DMS79 treated with DMSO at 0.1 percent for 48 hours (cell line): ENCODE measurements at places on chromosomes 7 and 10.

DNA sequence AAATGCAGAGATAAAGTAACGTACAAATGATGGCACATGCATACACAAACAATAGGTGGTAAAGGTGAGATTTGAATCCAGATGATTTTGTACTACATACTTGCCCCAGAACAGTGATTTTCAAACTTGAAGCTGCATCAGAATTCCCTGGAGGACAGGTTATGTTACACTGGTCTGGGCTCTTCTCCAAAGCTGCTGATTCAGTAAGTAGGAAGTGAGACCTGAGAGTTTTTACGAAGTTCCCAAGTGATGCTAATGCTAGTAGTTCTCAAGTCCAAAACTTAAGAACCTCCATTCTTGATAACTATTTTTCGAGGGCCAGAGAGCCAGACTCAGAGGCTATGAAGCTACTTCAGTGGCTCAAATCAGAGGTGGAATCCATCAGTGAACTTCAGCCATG is 159.0 kb upstream of the POM121L12 start:
- DNase-seq: no peak

DNA sequence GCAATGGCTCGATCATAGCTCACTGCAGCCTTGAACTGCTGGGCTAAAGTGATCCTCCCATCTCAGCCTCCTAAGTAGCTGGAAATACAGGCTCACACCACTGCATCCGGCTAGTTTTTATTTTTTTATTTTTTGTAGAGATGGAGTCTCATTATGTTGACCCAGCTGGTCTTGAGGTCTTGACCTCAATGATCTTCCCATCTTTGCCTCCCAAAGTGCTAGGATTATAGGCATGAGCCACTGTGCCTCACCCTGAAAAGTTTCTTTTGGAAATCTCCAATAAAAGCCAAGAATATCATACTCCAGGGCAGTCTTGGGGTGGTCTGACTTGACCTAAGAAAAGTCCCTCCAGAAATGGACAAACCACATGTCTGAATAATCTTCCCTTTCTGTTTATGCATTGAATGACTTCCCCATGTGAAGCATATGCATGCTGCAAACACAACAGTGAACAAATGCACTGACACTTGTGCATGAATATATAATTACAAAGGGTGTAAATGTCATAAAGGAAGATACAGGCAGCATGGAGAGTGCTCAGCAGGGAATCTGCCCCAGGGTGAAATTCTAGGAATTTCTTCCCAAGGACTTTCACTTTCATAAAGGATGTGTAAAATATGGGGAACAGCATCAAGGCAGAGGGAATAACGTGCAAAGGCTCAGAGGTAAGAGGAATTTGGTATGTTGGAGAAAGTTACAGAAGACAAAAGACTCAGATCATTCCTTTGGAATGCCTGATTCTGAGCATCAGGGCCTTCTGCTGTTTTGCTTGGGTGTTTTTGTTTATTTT is 142.4 kb upstream of the LYZL1 start:
- no peak for DNase-seq

DNA sequence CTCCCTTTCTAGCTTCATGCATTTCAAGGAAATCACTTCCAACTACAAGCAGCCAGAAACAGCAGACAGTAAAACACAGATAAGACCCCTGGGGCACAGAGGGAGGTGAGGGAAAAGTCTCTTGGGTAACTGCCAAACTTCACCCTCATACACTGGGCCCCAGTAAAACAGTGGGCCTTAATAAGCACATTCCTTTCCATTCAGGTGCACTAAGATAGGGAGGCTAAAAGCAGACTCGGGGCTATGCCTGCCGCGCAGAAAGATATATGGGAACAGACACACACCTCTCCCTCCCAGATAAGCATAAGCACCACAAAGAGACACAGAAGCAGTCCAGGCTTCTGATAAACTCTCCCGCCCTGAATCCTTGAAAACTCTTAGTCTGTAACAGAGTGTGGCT is 117.0 kb downstream of the TYW1B start:
- DNase-seq: no peak

DNA sequence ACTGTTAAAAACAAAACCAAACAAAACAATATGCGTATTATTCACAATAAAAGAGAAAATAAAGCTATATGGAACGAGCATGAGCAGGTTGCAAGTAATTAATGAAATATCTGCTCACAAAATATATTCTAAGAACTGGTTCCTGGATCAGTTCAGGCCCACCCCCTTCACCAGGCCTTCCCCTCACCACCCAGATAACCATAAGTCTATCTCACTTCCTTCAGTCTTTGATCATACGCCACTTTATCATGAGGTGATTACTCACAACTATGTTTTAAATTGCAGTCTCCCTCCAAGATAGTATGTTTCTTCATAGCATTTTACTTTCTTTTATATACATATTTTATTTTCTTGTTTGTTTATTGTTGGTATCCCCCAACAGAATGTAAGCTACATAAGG is 263.1 kb upstream of the HGF start:
- DNase-seq: no peak

DNA sequence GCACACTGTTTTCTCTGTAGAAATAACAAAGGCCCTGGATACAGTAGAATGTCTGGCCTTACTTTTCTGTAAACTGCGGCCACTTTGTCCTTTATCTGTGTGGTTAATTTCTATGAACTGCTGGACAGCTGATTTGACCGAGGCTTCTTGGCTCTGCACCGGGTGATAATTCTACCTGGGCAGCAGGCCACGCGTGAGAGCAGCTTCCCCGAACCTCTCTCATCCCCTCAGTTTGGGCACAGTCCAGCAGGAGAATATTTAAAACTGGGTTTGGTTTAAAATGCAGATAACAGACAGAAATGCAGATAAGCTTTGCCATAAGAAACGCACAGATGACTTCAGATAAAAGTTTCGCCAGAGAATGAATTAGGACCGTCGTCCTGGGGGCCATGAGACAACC is 81.0 kb downstream of the CELF2 start:
- no peak for DNase-seq

DNA sequence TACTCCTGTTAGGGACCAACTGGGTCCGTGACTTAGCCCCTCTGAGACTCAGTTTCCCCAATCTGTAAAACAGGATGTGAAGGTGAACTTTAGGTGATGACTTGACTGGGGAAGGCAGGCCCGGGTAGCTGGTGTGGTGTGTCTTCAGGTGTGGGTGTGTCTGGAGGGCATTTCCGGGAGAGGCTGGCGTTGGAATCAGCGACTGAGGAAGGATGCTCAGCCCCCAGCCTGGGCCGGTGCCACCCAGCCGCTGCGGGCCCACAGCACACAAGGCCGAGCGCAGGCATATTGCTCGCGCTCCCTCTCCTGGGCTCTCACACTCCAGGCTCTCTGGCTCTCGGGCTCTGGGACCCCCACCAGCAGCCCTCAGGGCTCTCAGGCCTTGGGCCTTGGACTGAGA is 31.7 kb upstream of the CNPY1 start:
- DNase-seq: no peak

DNA sequence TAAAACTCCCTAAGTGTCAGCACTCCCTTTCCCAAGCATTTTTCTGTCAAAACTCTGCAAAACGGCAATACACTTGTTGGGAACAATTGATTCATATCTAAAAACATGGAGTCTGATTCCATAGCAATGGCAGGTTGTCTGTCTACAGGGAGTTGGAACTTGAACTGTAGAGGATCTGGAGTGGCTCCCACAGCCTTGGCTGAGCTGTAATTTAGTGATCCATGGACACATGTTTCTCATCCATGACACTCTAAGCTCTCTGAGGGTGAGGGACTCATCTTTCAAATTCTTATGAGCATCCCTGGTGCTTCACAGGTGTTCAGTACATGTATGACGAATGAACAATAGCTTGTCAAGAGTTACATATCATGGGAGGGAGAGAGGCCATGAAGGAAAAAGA is 466.1 kb downstream of the GRID1 start:
- DNase-seq: no peak

- no peak for DNase-seq
Observed at GRCh38 chr7:132489776-132490237, 86.5 kb downstream of the PLXNA4 start.

GRCh38 chr10:95542330-95542729 is 18.8 kb downstream of the SORBS1 start:
- no peak for DNase-seq

DNA sequence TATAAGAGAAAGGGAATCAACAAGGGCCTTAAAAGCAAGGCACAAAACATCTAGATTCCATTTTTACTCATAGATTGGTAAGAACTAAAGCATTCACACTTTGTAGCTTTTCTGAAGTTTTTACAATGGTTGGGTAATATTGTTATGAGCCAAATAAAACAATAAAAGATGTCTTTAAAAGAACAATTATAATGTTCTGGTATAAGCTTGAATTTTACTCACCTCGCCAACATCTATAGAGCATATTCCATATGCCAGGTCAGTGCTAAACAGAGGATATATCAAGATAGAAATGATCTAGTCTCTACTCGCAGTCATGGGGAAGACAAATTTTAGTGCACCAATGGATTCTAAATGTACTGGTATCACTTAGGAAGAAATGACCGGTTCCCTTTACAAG is 11.9 kb downstream of the STEAP1 start:
- DNase-seq: no peak

- no peak for DNase-seq
Observed at GRCh38 chr7:119758254-119758653, 514.7 kb upstream of the KCND2 start.

GRCh38 chr10:105538874-105539273 is 897.8 kb downstream of the SORCS3 start:
- DNase-seq: no peak

GRCh38 chr10:1601406-1601805 is 135.9 kb downstream of the ADARB2 start:
- no peak for DNase-seq

GRCh38 chr10:86330778-86331763 is 35.5 kb downstream of the GRID1 start:
- DNase-seq: no peak

- DNase-seq: no peak
Observed at GRCh38 chr10:16367621-16368292, 69.1 kb upstream of the PTER start.

DNA sequence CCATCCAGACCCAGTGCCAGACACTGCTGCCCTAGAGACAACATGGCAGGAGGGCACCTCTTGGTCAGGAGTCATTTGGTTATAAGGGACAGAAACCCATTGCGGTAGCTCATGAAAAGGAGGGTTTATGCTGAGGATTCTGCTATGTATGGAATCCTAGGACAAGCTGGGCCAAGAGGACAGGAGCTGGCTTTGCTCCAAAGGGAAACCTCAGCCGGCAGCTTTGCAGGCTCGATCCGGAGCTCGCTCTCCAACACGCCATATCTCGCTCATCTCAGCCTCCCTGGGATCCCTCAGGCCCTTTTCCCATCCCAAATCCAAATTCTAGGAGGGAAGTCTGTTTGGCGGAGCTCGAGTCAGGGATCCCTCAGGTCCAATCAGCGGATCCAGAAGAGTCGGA is 345.7 kb downstream of the GLRX3 start:
- DNase-seq: no peak

GRCh38 chr7:120799813-120800475 is 58.0 kb downstream of the TSPAN12 start:
- DNase-seq: no peak

DNA sequence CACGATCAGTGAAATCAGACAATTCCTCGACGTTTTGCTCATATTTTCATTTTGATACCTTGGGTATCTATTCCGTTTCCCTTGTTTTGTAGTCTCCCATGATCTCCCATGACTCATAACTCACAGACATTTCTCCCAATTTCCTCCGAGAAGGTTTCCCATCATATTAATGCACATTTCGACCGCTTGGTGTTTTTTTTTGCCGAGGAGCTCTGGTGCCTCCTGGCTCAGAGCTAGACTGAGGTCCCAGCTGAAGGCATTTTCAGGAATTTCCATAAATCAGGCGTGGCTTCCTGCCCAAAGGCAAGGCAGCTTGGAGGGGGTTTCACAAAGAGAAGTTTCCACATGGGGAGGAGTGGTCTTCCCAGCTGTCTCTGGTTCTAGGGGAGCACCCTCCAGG is 148.2 kb upstream of the TNS3 start:
- no peak for DNase-seq

GRCh38 chr7:107860981-107861652 is 29.9 kb upstream of the DLD start:
- no peak for DNase-seq

DNA sequence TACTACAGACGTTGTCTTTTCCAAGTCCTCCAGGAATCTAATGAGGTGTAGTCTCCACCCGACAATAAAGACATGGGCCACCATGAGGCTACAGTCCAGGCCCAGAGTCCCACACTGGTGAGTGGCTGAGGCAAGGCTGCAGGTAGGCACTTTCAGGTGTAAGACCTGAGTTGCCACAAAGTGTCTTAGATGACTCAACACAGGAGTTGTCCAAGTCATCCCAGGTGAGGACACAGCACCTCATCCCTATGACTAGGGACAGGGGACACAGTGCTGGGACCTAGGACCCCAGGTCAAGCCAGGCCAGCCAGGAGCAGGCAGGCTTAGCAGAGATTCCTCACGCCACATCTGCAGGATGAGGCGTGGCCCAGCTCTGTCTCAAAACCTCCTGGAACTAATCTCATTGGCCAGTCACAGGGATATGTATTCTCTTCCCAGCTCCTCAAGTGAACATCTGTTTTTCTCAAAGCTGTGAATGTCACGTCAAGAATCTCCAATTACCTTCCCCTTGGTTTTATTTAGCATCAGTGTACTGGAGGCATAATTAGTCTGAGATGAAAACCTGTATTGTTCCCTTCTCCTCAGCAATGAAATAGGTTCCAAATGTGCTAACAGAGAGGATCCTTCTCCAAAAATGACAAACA is 254.6 kb downstream of the GRID1 start:
- DNase-seq: no peak

GRCh38 chr7:25846722-25847121 is 305.3 kb upstream of the NFE2L3 start:
- DNase-seq: peak; percentile 94

- DNase-seq: peak; percentile 82
Observed at GRCh38 chr10:111200505-111201186, 123.8 kb downstream of the ADRA2A start.

GRCh38 chr7:119711104-119711503 is 561.9 kb upstream of the KCND2 start:
- DNase-seq: no peak

- no peak for DNase-seq
Observed at GRCh38 chr10:110522365-110522988, 24.8 kb downstream of the DUSP5 start.

GRCh38 chr7:79936281-79936983 is 198.2 kb upstream of the GNAI1 start:
- DNase-seq: peak; percentile 47

DNA sequence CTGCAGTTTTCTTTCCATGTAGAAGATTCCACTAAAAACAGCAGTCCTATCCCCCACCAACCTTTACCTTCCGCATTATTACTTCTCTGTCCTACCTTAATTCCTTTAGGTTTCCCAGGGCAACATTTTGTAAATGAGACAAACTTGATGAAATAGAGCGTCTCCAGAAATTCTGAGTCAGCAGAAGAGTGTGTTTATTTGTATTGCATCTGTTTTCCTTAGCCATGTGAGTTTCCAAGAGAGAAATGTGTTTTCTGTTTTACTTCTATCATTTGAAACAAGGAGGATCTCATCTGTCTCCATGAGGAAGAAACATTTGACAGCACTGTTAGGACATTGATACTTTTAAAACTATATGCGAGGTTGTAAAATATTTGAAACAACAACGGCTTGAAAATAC is 244.2 kb upstream of the PLXDC2 start:
- no peak for DNase-seq
